ENCODE measurements at places on chromosomes 13 and 19.

DNA sequence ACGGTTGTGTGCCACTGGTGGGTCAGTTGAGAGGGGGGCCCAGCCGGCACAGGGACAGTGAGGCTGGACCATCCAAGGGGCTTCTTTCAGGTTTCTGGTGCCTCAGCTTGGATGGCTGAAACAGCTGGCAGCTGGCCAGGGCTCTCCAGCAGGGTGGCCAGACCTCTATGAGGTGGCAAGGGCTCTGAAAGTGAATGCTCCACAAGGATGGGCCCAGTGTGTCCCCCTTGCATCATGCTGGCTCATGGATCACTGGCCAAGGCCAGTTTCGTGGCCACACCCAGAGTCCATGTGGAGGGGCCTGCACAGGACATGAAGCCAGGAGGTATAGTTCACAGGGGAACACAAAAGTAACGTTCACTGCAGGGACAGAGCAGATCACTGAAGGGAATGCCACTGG lies 49.6 kb downstream of the CDADC1 start:
- DNase-seq, result no peak

- no peak for DNase-seq
These were observed 80.6 kb downstream of the SIPA1L3 start for GRCh38 chr19:37987356-37988332.

- no peak for DNase-seq
These were observed 3.9 kb downstream of the IGSF23 start for GRCh38 chr19:44617110-44617880.

- DNase-seq, result no peak
These were observed 53.5 kb downstream of the TNFSF13B start for GRCh38 chr13:108323031-108323430.

DNA sequence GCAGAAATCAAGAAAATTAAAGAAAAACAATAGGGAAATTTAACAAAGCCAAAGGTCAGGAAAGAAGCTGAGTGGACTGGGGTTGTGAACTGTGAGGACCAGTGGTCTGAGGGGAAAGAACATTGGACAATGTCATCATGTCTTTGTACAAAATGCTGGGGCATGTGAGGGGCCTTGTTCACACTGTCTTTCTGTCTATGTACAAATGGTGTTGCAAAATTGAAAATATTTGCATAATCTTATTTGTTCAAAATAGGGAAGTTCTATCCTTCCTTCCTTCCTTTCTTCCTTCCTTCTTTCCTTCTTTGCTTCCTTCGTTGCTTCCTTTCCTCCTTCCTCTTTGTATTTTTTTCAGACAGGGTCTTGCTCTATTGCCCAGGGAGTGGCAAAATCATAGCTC lies 79.2 kb upstream of the SCEL start:
- DNase-seq, result no peak

GRCh38 chr19:41225238-41226052 lies 6.4 kb downstream of the AXL start:
- DNase-seq, result no peak

GRCh38 chr13:39836038-39836437 lies 180.6 kb downstream of the COG6 start:
- no peak for DNase-seq

GRCh38 chr19:7267792-7268704 lies 26.2 kb downstream of the INSR start:
- no peak for DNase-seq

DNA sequence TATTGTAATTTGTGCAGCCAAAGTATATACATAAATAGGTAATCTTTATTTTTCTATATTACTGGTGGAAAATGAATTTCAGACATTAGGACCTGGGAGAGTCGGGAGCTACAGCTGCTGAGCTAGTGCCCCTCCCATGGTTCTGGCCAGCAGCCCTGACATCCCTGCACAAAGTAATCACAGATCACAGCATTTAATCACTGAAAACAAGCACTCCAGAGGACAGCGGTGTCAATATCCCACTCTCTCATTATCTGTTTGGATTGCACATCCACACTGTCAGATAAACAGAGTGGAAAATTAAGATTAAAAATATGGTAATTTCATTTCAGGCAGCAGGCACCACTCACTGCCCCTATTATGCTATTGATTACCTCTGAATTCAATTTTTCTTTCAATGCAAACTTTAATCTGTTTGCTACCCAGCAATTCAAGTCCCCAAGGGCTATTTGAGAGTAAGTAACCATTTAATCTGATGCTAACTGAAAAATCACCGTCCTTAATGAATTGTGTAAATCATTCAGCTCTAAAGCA lies 254.1 kb upstream of the SOX21 start:
- no peak for DNase-seq

GRCh38 chr13:24253520-24254145 lies 55.7 kb upstream of the C1QTNF9 start:
- no peak for DNase-seq

DNA sequence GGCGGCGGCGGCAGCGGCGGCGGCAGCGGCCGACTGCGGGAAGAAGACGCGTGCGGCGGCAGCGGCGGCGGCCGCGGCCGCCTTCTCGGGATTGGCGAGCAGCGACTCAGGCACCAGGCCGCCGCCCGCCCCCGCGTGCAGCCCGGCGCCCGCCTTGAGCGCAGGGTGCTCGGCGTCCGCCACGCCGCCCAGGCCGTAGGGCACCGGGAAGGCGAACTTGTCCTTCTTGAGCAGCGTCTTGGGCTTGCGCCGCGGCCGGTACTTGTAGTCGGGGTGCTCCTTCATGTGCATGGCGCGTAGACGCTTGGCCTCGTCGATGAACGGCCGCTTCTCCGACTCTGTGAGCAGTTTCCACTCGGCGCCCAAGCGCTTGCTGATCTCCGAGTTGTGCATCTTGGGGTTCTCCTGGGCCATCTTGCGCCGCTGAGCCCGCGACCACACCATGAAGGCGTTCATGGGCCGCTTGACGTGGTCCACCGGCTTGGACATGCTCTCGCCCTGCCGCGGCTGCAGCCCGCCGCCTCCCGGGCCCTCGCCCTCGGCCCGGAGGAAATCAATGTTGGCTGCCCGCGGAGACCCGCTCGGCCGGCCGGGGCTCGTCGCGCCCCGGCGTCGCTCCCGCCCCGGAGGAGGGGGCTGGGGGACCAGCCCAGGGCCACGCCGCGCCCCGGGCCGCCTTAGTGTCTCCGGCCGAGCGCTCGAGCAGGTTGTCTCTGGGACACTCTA lies 621 bp downstream of the SOX21 start:
- DNase-seq, result no peak

GRCh38 chr13:41848435-41849255 lies 112.3 kb downstream of the VWA8 start:
- no peak for DNase-seq

DNA sequence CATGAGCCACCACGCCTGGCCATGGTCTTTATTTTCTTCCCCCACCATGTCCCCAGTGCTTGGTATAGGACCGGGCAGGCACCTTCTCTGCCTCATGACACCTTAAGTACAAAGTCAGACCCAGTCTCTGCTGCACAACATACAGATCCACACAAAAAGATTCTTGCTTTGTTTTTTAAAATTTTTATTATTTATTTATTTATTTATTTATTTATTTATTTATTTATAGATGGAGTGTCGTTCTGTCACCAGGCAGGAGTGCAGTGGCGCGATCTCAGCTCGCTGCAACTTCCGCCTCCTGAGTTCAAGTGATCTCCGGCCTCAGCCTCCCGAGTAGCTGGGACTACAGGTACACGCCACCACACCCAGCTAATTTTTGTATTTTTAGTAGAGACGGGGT lies 2.5 kb upstream of the NFIX start:
- no peak for DNase-seq

DNA sequence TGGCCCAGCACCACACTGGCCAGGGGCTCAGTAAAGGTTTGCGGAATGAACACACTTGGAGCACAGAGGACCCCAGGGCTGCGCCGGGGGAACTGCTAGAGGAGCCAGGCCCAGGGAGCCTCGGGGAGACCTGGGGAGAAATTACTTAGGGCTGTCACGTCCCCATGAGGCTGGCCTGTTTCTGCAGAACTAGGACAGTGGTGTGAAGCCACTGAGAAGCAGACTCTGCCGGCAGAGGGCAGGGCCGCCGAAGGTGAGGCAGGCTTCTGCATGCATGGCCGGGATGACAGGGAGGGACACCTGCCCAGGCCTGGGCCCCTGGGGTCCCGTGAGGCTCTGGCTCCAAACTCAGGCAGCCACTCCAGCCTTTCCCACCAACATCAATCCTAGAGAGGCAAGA lies 26.4 kb downstream of the ELAVL1 start:
- no peak for DNase-seq

- no peak for DNase-seq
These were observed 563 bp upstream of the PDCD5 start for GRCh38 chr19:32580353-32580900.

GRCh38 chr13:34364633-34365032 lies 546.7 kb downstream of the RFC3 start:
- no peak for DNase-seq

GRCh38 chr19:56144831-56145230 lies 3.7 kb downstream of the ZNF444 start:
- DNase-seq, result no peak

GRCh38 chr19:7982651-7983099 lies 22.8 kb downstream of the ELAVL1 start:
- DNase-seq, result no peak

DNA sequence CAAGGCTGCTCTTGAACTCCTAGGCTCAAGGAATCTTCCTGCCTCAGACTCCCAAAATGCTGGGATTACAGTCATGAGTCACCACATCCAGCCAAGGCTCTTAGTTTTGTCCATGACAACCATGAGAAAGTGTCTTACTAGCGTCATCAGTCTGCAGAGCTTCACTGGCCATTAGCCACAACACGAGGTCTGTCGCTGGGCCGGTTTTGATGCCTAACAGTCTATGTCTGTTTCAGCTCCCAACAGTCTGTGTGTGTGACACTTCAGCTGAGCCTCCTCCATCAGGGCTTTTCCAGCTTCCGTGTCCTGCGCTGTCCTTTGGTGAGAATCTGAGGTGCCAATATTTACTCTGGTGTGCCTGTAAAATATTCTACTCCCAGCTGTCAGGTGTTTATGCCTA lies 47.6 kb downstream of the CEP89 start:
- DNase-seq, result no peak

GRCh38 chr13:38960175-38960574 lies 30.5 kb downstream of the STOML3 start:
- no peak for DNase-seq

DNA sequence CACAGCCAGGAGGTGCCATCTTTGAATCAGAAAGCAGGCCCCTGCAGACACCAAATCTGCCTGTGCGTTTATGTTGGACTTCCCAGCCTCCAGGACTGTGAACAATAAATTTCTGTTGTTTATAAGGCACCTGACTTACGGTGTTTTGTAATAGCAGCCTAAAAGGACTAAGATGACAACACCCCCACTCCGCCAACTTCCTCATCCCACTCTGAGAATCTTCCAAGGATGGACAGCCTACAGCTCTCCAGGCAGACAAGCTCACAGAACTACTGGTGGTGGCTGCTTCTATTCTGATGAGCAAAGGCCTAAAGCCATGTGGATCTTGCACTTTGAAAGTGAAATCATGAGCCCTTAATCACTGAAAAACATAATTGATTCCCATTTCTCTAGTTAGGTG lies 449.2 kb downstream of the TSHZ3 start:
- no peak for DNase-seq

DNA sequence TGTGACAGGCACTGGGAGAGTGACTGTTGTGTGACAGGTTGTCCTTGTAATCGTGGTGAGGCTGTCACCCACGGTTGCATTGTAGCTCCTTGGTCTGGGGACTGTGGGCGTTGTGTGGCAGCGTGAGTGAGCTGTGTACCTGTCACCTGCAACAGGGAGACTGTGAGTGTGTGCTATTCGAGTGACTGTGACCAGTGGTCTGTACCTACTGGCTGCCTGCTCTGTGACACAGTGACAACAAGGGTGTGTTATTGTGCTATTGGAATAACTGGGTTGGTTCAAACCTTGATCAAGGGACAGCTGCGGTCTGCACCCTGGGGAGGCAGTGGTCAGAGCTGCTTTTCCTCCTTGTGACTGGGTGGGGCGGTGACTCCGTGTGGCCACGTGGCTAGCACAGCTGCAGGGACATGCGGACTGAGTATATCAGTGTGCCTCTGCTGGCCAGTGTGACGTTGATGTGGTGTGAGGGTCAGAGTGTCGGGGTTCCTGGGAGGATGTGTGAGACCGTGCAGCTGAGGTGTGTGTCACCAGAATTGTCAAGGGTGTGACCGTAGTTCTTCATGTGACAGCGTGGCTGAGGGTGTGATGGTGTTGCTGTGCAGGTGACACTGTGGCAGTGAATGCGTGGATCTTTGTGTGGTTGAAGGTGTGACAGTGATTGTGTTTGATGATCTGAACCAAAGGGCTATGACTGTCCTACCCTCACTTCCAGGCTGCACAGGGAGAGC lies 10.1 kb upstream of the NFIX start:
- DNase-seq, result no peak

DNA sequence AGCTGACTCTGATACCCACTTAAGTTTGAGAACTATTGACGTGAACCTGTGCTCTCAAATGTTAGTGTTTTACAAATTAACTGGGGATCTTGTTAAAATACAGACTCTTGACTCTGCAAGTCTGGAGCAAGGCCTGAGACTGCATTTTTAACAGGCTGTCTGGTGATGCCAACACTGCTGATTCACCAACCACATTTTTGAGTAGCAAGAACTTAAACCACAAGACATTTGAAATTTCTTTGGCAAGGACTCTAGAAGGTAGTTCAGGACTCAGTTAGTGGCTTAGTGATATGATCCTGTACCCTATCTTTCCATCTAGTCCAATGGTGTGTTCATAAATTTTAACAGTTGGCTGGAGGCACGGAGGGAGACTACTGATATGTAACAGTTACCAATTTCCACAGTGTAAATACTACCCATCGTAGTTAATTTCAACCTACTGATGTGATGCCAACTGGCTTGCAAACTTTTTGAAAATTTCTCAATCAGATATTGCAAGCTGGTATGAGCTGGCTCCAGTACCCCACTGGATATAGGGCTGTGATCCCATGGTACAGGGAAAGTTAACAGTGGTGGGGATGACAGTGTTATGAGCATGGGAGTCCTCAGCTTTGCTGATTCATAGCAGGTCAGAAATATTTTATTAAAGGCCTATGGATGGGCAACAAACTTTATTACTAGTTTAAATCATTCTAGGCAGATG lies 255.1 kb downstream of the TBC1D4 start:
- no peak for DNase-seq

DNA sequence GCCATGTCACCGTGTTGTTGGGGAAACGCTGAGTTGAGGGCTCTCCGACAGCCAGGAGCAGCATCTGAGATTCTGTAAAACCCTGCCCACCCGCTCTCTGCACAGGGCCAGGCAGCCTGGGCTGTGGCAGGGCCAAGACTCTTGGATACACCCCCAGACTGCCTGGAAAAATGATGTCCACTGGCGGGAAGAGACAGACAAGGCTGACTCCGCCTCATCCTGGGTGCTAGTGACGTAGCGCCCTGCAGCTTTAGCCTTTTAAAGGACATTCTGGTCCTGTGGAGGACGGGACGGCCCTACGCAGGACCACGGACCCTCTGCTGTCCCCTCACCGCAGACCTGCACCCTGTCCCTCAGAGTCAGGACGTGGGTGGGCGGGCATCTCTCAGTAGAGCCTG lies 20.7 kb upstream of the LILRA2 start:
- no peak for DNase-seq

Data from liver (tissue), 10 donors.